ENCODE measurements at places on chromosomes 1 and 21.

DNA sequence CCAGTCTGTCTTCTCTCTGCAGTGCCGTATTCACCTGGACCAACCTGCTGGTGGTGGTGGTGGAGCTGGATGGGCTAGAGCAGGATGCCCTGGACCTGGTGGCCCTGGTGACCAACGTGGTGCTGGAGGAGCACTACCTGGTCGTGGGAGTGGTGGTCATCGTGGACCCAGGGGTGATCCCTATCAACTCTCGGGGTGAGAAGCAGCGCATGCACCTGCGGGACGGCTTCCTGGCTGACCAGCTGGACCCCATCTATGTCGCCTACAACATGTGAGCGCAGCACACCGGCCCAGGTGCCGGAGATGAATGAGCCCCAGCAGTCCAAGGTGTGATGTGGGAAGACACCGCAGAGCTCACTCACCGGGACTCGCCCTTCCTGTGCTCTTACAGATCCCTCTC lies 37.5 kb downstream of the S100B start:
- DNase-seq: no peak

DNA sequence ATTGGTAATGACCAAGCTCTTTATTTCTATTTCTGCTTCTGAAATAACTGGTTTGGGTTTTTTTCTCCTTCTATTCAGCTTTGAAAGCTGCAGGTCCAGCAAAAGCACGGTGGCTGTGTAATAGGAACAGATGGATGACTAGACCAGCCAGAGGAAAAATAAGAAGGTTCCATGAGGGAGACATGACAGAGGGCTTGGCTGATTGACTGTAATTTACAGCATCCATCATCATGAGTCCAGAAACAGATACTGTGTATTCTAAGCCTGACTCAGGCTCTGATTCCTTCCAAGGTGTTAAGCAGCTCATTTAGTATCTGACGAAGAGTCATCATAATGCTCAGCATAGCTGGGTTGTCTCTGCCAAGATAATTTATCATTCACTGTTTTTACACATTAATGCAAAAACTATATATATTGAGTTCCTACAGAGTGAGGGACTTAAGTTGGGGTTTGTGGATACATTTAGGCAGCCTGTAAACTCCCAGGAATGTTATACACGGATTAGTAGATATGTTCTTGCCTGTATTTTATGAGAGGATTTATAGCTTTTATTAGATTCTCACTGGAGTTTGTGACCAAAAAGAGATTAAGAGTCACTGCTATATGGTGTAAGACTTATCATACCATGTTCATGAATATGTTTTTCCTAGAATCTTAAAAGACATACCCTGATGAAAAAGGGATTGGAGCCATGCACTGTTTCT lies 72.6 kb downstream of the SGIP1 start:
- no peak for DNase-seq

GRCh38 chr1:115241309-115241708 lies 96.7 kb downstream of the NGF start:
- no peak for DNase-seq

DNA sequence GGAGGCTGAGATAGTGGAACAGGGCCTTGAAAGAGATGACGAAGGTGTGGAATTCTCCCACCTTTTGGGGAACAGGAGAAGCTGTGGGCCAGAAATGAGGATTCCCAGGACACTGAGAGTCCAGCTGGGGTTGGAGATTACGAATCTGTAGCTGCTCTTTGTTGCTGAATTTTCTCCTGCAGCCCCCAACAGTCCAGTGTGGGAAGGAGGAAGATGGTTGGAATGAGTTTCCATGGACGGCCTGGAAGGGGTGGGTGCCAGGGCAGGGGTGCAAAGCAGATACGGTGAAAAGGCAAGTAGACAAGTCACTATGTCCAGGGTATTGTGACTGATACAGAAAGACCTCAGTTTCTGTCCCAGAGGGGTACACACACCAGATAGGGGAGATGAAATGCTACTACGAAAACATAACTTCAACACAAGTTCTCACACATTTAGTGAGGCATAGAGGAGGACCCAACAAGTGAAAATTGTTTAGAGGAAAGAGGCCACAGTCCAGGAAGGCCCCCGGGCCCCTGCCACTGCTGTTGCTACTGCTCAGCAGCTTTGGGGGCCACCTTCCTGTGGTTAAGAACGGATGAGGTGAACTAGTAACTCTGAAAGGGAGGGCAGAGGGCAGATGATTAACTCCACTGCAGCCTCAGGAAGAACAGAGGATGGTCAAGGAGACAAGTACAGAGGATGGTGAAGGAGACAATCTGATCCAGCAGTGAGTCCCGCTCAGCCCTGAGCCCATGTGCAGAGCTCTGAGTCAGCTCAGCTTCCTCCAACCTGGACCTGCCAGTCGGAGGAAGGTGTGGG lies 7.3 kb downstream of the CD244 start:
- no peak for DNase-seq

DNA sequence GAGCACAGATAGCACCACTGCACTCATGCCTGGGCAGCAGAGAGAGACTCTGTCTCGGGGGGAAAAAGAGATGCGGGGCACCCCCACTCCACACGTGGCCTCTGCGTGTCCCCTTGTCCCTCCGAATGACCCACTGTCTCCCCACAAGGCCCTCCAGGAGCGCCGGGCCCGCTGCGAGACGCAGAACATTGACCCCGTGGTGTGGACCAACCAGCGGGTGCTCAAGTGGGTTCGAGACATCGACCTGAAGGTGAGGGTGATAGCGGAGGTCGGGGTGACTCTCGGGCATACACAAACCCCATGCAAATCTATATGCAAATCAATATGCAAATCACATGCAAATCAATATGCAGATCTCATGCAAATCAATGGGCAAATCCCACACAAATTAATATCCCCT lies 50.3 kb upstream of the TMEM51 start:
- no peak for DNase-seq

DNA sequence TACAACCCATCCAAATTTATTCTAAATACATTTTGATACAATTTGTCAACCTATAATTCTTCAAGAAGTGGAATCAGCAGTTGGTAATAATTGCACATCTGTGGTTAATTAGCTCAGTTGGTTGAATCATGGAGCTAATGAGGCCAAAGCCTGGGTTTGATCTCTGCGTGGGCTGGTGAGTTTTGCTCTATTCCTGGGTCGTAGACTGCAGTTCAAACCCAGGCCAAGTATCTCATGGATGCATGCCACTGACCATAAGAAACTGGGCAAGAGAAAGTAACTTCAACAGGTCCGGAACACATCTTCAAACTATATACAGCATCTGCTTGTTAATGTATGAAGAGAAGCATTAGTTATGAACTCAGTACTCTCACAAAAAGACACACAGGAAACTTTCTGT lies 779.7 kb downstream of the USP25 start:
- DNase-seq: no peak

- no peak for DNase-seq
These were observed 105.0 kb downstream of the GPATCH2 start for GRCh38 chr1:217525773-217526490.

DNA sequence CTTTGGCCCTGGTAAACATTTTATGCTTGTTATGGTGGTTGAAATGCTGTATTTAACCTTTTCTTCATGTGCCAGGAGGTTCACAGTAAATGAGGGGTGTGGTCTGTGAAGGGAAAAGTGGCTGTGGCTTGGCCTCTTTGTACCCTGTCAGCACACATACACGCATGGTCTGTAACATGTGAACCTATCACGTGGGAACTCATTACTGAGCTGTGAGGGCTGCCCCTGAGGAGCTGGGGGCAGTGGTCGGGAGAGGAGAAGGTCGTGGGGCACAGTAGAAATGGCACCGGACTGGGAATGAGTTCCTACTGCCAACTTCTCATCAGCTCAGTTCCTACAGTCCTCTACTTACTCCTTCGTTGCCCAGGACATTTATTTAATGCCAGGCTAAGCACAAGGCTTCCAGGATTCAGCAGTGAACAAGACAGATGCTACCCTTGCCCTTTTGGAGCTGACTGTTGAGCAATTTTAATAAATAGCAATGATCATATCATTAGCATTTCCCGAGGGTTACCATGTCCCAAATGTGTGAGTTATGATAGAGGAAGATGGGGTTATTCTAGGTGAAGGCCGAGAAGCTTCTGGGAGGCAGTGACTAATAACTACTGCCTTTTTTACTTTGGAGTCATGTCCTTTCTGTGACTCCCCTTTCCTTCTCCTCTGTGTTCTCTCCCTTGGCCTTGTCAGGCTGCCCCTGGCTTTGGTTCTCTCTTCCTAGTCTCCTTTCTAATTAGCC lies 38.8 kb downstream of the DDR2 start:
- no peak for DNase-seq

GRCh38 chr1:164736137-164736536 lies 177.2 kb downstream of the PBX1 start:
- no peak for DNase-seq

DNA sequence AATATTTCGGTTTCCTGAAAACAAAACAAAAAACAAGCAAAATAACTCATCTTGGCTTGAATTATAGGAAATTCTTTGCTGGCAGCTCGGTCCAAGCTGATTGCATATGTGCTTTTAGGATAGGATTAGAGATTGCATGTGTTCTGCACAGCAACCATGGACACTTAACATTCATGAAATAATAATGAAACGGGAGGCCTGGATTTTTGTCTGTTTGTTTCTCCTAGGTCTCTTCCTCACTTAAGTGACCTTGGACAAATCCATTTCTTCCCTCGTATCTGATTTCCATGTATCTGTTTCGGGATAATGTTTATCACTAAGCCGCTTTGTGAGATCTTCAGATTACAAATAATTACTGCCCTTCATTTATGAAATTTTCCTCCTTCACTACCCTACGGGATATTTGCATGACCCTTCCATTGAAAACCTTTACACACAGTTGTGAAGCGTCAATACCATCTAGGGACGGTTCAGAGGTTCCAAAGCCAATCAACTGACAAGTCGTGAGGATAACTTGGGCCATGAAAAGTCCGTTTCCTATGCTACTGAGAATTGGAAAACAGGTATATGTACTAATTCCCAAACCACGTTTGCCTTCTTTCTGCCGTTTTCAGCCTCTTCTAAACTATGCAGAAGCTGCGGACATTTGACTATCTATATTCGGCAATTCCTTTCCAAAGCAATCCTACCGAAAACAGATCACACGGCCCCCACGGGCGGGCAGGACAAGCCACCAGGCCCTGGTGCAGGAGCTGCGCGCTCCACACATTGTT lies 1.3 kb upstream of the H3-3A start:
- DNase-seq: no peak

- DNase-seq: no peak
These were observed 91.9 kb downstream of the NFIA start for GRCh38 chr1:61174060-61174795.

DNA sequence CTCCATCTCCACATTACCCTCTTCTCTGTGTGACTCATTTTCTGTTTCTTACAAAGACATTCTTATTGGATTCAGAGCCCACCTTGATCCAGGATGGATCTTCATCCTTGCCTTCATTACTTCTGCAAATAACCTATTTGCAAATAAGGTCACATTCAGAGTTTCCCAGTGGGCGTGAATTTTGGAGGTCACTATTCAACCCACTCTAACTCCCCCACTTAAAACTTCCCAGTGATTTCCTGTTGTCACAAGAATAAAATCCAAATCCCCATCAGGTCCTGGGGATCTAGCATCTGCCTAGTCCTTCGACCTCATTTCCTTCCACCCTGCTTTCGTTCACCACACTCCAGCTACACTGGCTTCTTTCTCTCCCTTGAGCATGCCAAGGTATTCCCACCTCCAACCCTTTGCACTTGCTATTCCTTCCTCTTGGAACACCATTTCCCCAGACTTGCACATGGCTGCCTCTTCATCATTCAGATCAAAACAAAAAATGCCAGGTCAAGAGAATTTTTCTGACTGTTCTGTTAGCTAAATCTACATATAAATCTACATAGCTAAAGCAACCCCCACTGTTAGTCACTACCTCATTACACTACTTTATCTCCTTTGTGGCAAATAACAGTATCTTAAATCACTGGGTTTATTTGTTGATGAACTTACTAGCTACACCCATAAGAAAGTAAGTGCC lies 187.2 kb downstream of the TOMM20 start:
- no peak for DNase-seq

DNA sequence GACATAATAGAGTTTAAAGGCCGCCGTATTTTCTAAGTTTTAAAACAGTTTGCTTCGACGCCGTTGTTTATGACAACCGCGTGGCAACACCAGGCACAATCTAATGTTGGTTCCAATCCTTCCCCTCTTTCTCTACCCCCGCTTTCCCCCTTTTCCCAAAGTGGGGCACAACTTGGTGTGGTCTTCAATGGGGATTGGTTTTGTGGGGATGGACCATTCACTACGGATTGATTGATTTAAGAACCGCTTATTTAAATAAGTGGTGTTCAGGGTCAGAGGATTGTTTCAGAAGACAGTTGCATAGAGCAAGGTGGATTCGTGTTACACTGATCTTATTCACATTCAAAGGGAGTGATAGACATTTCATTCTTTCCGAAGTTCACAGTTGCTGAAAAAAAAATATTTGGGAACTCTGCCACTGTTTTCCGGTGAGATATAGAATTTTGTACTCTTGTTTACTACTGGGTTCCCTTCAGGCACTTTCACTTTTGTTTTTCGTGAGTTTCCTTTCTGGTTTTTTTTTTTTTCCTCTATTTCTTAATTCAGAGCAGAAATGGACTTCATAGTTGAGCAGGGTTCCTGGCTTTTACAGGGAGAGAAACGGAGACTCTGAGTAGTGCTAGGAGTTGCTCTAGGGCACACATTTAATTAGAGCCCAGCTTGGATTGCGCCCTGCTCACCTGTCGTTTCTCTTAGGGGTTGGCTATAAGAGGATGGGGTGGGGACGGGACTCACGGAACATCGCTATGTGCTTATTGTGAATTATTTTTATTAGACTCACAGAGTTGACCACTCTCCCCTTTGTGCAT lies 79.6 kb upstream of the AK4 start:
- DNase-seq: no peak

DNA sequence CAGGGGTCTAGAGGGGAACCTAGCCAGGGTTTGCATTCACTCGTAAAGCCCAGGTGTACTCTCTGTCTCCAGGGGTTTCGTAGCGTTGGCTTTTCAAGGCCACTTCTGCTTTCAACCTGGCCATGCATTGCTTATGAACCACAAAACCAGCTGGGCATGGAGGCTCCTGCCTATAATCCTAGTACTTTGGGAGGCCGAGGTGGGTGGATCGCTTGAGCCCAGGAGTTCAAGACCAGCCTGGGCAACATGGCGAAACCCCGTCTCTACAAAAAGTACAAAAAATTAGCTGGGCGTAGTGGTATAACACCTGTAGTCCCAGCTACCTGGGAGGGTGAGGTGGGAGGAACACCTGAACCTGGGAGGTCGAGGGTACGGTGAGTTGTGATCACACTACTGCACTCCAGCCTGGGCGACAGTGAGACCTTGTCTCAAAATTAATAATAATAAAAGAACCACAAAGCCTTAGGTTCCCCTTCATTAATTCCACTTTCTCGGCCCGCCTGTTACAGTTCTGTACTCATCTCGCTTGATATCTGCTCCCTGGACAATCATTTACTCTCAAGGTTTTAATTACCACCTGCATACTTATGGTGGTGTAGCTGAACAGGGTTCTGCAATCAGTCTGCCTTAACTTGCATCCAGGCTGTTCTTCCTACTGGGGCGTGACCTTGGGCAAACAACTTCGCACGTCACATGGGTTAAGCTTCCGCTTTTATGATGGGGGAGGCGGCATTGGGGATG lies 6.1 kb downstream of the SLC16A4 start:
- no peak for DNase-seq

GRCh38 chr1:31701091-31701736 lies 2.6 kb downstream of the COL16A1 start:
- DNase-seq: no peak

Data from SIG-M5 (cell line).